ENCODE measurements at places on chromosomes 16 and 17.

DNA sequence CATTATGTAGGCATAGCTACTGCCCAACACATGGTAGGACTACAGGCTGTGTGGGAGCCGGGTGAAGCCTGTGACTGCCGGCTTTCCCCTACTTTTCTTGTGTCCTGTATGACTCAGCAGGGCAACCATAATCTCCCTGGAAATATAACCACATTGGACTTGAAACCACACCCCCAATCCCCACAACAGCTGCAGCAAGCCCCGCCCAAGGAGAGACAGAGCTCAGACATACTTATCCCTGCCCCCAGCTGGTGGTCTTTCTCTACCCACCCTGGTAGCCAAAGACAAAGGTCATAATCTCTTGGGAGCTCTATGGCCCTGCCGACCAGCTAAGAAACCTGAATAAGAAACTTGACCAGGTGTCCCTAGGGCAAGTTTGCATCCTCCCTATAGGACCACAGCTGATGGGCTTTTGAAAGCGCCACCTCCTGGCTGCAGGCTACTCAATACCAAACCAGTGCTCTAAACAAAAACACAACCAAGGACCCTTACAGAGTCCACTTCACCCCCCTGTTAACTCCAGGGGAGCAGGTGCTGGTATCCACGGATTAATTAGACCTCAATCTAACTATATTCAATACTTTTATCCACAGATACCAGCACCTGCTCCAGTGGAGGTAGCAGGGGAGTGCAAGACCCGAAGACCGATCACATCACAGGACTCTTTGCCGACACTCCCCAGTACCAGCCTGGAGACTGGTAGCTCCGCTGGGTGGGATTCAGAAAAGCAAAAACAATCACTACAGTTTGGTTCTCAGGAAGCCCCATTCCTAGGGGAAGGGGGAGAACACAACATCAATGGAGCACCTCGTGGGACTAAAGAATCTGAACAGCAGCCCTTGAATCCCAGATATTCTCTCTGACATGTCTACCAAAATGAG lies 91.2 kb downstream of the IRX5 start:
- DNase-seq, result no peak

GRCh38 chr16:53840456-53840855 lies 136.5 kb downstream of the FTO start:
- DNase-seq, result no peak

- no peak for DNase-seq
Measured at GRCh38 chr17:65173976-65174683, 37.0 kb downstream of the RGS9 start.

- DNase-seq, result no peak
Measured at GRCh38 chr17:79865351-79866210, 26.3 kb upstream of the CBX4 start.

DNA sequence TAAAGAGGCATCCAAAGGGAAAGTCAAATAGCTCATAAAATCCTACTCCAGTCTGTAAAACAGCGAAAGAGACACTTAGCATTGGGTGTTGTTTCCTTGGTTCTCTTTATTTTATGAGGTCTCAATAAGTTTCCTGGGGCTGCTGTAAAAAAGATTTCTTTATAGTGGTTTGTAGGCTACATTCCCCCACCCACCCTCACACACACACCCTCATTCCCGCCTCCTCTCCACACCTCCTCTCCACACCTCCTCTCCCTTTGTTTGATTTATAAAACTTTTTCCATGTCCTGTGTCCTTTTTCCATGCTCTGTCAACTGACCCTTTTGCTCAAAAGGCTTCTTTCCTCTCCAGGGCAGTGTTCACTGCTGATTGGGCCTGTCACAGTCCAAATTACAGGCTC lies 178.9 kb upstream of the SOX9 start:
- DNase-seq, result no peak
